ENCODE measurements at places on chromosomes 7 and 10.

- no peak for DNase-seq
Measured at GRCh38 chr7:21030237-21030871, 243.7 kb upstream of the SP8 start.

GRCh38 chr10:96695366-96695765 lies 24.9 kb downstream of the PIK3AP1 start:
- DNase-seq: no peak

DNA sequence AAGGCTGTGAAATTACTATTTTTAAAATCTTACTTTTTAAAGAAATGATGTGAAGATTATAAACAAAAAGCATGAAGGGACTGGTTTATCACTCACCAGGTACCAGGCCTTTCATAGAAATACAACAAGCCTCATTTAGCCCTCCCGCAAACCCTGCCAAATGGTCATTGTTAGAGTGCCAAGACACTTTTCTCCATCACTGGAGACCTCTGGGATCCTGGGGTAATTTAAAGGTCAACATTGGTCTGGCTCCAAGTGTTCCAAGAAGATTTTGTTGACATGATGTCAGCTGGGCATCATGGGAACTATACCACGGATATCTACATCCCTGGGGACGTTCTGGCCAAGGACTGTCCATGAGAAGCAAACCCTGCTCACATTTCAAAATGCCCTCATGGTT lies 138.0 kb upstream of the FRMD4A start:
- DNase-seq: no peak

DNA sequence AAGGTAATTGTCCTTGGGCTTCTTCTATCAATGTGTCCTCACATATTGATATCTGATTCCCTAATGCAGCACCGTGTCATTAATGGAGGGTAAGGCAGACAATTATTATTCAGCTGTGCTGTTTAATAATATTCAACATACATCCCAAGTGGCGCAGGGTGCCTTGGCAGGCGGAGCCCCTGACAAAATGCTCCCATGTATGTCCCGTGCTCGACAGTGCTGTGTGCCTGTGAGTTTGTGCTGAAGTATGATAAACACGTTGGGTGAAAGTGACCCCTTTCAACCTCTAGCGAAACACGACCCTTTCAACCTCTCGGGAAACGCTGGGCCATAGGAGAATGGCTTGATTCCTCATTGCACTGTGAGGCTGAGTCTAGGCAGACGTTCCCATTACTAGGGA lies 31.3 kb downstream of the PFKP start:
- no peak for DNase-seq

DNA sequence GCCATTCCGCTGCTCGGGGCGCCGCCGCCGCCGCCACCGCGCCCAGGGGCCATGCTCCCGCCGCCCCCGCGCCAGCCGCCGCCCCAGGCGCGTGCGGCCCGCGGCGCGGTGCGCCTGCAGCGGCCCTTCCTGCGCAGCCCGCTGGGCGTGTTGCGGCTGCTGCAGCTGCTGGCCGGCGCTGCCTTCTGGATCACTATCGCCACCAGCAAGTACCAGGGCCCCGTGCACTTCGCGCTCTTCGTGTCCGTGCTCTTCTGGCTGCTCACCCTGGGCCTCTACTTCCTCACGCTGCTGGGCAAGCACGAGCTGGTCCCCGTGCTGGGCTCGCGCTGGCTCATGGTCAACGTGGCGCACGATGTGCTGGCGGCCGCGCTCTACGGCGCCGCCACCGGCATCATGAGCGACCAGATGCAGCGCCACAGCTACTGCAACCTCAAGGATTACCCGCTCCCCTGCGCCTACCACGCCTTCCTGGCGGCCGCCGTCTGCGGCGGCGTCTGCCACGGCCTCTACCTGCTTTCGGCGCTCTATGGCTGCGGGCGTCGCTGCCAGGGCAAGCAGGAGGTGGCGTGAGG lies 383 bp downstream of the MARVELD1 start:
- DNase-seq: no peak

All from stimulated activated CD8-positive, alpha-beta memory T cell treated with anti-CD3 and anti-CD28 coated beads, Interleukin-2, amount 100 ng/mL, for 1 hour (primary cell).